ENCODE measurements at places on chromosomes 1 and 21.
A peak's percentile ranks its signal among the peaks of the same experiment; 100 is the strongest.

GRCh38 chr1:79422726-79423125 lies 416.2 kb upstream of the ADGRL4 start:
- DNase-seq, result no peak

DNA sequence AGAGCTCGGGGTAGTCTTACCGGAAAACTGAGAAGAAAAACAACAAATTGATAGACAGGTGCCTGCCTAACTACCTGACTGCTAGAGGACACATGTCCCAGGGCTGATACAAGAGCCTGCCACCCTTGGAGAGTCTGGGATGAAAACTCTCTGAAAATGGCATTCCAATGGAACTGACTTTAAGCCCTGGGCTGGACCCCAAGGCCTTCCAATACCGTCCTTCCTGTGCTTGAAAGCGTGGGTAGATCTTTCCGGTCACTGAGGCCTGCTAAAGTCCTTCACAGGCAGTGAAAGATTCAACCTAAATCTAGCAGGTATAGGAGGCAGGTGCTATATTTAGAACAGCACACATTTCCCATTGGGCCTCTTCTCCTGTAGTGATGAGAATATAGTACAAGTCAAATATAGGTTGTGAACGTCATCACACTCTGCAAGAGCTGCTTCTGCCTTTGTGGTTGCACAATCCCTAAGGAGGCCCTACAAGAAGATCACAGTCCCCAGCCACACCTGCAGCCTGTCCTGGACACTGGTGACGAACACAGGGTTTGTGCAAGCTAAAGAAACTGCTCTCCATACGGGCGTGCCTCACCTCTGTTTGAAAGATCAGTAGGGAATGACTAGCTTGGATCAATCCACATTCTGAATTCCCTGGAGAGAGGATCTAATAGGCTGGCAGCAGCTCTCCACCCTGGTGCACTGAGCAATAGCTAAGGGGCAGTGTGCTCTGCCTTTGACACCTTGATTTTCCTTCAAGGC lies 876 bp upstream of the CHML start:
- DNase-seq, result peak; percentile 14

DNA sequence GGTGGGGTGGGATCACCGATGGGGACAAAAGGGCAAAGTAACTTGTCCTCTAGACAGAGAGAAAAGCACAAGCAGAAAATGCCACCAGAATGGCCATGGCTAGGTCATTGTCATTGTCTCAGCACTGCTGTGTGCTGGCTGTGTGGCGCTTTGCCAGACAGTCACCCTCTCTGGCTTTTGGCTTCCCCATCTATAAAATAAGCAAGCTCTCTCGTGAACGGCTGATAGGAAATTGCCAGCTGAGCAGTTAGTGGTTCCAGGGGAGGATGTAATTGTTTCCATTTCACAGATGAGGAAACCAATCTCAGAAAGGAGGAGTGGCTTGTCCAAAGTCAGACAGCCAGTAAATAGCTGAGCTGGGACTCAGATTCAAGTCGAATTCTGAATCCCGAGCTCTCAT lies 32.5 kb downstream of the PADI2 start:
- no peak for DNase-seq

DNA sequence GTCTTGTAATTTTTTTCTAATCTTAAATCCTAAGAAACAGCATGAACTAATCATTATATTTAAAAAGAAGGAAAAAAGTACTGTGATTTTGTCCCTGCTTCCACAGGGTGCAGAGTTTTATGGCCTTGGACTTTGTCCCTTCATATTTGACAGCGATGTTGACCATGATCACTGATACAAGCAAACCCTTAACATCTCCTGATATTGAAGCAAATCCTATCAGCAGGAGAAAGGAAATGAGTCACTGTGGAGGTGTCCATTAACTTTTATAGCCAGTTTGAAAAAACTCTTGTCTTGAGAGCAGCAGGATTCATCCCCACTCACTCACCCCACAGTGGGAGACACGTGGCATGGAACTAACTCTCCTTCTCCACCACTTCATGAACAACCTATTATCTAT lies 5.1 kb upstream of the REG4 start:
- no peak for DNase-seq

Measured in MM.1S (cell line).